Activated CD4-positive, alpha-beta T cell treated with anti-CD3 and anti-CD28 coated beads for 24 hours (primary cell): ENCODE measurements at places on chromosomes 1 and 21.

DNA sequence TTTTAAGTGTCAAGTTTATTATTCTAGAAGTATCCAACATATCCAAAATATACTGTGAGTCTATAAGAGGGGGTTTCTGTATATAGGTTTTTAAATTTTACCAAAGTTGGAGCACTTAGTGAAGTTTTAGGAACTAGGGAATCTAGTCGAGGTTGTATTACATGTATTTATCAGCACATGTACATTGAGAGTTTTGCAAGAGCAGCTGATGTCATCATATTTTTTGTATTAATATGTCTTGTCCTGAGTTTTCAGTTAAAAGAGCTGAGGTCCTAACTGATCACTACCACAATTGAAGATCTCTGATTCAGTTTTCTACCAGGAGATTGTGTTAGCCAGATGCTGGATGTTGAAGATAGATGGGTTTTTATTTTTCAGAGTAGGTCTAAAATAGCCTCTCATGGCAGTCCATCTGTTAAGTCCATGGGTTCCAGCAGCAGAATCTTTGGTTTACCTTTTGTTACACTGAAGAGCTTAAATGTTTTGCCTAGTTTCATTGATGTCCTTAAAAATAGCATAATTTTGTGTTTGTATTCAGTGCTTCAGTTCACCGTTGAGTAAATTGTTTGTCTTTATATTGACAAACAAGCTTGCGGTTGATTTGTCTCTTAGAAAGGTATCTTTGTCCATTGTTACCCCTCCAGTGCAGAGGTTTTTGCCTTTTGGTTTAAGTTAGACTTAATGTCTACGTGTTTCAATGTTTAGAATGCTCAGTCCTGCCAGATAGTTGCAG is 16.0 kb downstream of the YBX1 start:
- DNase-seq: no peak

GRCh38 chr1:240474133-240474614 is 137.8 kb downstream of the GREM2 start:
- no peak for DNase-seq

- no peak for DNase-seq
These were observed 24.4 kb downstream of the EFCAB7 start for GRCh38 chr1:63547621-63548294.

- no peak for DNase-seq
These were observed 16.9 kb downstream of the SLC2A1 start for GRCh38 chr1:42941640-42942330.

- no peak for DNase-seq
These were observed 126.6 kb upstream of the IFFO2 start for GRCh38 chr1:19083081-19083480.
